Activated gamma-delta T cell (primary cell): ENCODE measurements at places on chromosomes 1 and 21.

DNA sequence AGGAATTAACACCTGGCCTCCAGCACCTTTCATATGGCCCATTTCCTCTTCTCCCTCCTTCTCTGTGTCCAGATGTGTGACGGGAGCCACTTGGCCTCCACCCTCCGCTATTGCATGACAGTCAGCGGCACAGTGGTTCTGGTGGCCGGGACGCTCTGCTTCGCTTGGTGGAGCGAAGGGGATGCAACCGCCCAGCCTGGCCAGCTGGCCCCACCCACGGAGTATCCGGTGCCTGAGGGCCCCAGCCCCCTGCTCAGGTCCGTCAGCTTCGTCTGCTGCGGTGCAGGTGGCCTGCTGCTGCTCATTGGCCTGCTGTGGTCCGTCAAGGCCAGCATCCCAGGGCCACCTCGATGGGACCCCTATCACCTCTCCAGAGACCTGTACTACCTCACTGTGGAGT lies 5.6 kb downstream of the TMEM61 start:
- DNase-seq, result no peak

DNA sequence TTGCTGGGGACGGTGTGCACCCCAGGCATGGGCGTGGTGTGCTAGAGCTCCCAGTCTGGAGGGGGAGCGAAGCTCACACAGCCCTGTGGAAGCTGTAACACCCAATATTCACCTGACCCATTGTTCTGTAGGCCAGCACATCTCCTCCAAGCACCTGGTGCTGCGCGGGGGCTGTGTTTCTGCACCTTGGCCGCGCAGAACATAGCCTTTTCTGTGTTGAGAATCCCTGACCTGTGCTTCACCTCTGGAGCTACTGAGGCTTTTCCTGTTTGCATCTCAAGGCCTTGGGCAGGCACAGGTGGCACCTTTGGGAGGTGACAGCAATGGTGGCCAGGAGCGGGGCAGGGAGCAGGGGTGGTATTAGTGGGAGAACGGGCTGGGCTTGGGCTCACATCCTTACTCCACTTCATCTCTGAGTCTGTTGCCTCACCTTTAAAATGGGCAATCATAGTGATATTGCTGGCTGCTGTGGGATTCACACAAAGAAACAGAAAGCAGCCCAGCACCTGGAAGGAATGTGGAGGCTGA lies 343.9 kb upstream of the AJAP1 start:
- no peak for DNase-seq

DNA sequence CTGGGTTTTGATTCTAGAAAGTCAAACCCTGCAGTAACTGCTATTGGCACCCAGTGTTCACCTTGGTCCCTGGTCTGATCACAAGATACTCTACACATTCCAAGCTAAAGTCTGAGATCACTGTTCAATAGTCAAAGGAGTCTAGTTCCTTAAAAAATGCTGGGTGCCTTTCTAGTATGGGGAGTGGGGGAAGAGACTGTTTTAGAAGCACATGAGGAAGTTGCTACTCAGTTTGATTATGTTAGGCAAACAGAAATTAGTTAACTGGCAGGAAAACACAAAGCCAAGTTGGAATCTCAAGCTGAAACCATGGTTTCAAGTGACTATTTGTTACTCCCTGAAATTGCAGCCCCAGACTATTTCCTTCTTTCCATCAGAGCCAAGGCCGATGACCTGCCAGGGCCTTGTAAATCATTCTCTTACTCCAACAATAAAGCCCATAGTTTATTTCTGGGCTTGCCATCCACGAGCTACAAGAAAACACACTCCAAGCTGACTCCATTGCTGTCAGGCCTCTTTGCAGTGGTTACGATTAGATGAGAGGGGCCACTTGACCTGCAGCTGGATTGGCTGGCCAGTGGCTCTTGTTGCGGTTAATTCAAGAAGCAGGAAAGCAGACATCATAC lies 21.1 kb upstream of the VTCN1 start:
- no peak for DNase-seq

GRCh38 chr21:31983120-31983519 lies 110.3 kb downstream of the HUNK start:
- DNase-seq, result no peak

GRCh38 chr1:65844296-65844695 lies 51.6 kb downstream of the PDE4B start:
- no peak for DNase-seq
